ENCODE measurements at places on chromosomes 7 and 10. TPM values are rescaled to one million over a fixed set of nuclear protein-coding genes. Genes with fewer than 3 reads are reported as not detected.
A peak's percentile ranks its signal among the peaks of the same experiment; 100 is the strongest.

DNA sequence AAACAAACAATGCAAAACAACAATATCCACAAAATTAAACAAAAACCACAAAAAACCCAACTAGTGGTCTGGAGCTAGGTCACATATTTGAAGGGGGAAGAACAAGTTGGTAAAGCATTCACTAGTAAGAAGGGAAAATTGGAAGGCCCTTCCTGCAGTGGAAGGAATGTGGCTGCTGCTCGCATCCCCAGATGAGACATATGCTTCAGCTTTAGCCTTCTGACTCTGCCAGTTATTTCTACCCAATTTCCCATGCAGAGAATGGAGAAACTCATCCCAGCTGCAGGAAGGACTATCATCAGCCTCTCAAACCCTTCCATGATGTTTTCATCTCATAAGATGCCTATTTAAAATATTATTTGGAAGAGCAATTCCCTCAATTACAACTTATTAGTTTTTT lies 176.6 kb downstream of the BMPER start:
- no peaks in the 10 kb centered on the region for H3K4me1 ChIP-seq
- no peaks in the 10 kb centered on the region for H3K27me3 ChIP-seq

GRCh38 chr7:32163141-32163806 lies 93.1 kb upstream of the PDE1C start:
- peaks cover 11% of the 10 kb centered on the region for H3K4me1 ChIP-seq
- peak; percentile 69 for DNase-seq
- no peak overlapping the region for H3K4me3 ChIP-seq

ACSM6 gene
- not detected for total RNA-seq

C10orf105 gene
- not detected for total RNA-seq

GRCh38 chr10:20474064-20474463 lies 423.0 kb downstream of the NEBL start:
- H3K27ac ChIP-seq: no peak overlapping the region
- no peaks in the 10 kb centered on the region for H3K36me3 ChIP-seq
- DNase-seq: no peak
- no peaks in the 10 kb centered on the region for H3K27me3 ChIP-seq

- no peak overlapping the region for H3K27ac ChIP-seq
- H3K27me3 ChIP-seq: no peaks in the 10 kb centered on the region
- no peaks in the 10 kb centered on the region for H3K4me1 ChIP-seq
- no peaks in the 10 kb centered on the region for H3K36me3 ChIP-seq
- peak; percentile 41 for DNase-seq
These were observed 41.6 kb downstream of the JAKMIP3 start for GRCh38 chr10:132107186-132107948.

DNA sequence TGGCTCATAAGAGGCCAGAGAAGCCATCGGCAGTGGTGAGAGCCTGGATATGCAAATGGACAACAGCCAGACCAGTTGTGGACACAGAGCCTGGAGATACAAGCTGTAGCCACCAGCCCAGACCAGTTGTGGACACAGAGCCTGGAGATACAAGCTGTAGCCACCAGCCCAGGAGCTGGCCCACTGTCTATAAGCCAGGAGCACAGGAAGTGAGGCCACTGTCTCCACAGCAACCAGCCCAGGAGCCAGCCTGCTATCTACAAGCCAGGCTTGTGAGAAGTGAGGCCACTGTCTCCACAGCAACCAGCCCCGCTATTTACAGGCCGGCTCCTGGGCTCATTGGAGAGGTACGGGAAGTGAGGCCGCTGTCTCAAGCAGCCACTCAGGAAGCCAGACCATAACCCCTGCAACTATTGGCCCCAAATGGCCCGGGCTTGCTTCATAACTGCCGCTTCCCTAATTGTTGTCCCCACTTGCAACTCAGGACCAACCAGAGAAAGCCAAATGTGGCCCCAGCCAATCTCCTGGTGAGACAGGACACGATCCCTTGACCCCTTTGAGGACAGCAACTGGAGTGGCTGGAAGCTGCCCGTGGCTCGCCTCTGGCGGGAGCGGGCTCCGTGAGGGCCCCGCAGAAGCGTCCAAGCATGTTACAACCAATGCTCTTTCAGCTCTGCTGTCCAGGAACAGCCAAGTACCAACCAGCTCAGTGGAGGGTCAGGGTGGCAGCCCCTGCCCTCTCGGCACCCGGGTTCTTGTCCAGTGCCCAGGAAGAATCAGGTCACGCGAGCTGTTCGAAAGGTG lies 44.1 kb upstream of the CNPY1 start:
- no peaks in the 10 kb centered on the region for H3K4me1 ChIP-seq
- DNase-seq: no peak
- H3K27ac ChIP-seq: no peak overlapping the region
- no peak overlapping the region for H3K4me3 ChIP-seq
- no peaks in the 10 kb centered on the region for H3K36me3 ChIP-seq
- H3K27me3 ChIP-seq: no peaks in the 10 kb centered on the region

ZPBP gene
- not detected for total RNA-seq

DNA sequence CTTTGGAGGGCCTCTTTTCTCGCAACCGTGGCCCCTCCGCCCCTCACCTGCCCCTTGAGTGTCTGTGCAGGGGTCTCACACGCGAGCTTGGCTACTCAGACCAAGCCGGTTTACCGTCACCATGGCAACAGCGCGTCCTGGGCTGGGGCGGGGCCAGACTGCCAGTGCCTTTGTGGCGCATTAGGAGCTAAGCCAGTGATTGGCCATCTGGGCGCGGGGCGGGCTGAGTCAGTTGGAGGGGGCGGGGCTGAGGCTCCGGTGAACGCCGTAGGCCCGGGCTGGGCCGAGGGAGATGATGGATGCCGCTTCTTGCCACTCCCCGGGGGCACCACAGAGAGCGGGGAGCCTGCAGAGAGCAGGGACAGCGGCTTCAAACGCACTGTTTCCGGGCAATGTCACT lies 48.7 kb upstream of the FXYD4 start:
- H3K4me1 ChIP-seq: no peaks in the 10 kb centered on the region
- H3K4me3 ChIP-seq: peak overlapping the region; percentile 40
- H3K27me3 ChIP-seq: no peaks in the 10 kb centered on the region
- peak; percentile 90 for DNase-seq

SPDYE2 gene
- not detected for total RNA-seq

DNA sequence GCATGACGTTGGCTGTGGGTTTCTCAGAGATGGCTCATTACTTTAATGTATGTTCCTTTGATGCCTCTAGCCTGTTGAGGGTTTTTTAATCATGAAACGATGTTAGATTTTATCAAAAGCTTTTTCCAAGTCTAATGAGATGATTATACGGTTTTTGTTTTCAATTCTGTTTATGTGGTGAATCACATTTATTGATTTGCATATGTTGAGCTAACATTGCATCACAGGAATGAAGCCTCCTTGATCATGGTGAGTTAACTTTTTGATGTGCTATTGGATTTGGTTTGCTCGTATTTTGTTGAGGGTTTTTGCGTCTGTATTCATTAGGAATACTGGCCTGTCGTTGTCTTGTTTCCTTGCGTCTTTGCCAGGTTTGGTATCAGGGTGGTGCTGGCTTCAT lies 52.3 kb upstream of the PTPN12 start:
- no peaks in the 10 kb centered on the region for H3K4me1 ChIP-seq
- H3K4me3 ChIP-seq: no peak overlapping the region
- no peaks in the 10 kb centered on the region for H3K36me3 ChIP-seq
- no peak overlapping the region for H3K27ac ChIP-seq
- DNase-seq: no peak
- no peaks in the 10 kb centered on the region for H3K27me3 ChIP-seq

AKR1B1 gene
- total RNA-seq: 59.2 TPM
